Lung microvascular endothelial cell (primary cell): ENCODE measurements at places on chromosomes 13 and 19. TPM values are rescaled to one million over a fixed set of nuclear protein-coding genes. Genes with fewer than 3 reads are reported as not detected.
A peak's percentile ranks its signal among the peaks of the same experiment; 100 is the strongest.

DNA sequence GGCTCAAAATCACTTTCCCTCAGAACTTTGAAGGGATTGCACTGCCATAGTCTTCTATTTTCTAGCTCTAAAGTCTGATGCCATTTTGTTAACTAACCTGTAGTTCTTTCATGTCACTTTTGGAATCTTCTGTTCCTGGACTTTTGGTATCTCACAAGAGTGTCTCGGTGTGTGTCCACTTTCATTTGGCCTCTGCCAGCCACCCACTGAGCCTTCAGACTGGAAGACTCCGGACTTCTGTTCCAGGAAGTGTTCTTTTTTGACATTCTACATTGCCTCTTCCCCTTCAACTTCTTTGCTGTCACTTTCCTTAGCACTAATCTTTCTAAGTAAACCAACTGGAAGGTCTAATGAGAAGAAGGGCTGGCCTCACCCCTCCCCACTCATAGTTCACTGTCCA lies 25.0 kb upstream of the LAMP1 start:
- no peak for DNase-seq

- DNase-seq = no peak
Measured at GRCh38 chr13:51630288-51630615, 46.0 kb downstream of the WDFY2 start.

- DNase-seq = no peak
Measured at GRCh38 chr13:26771796-26772195, 11.2 kb upstream of the GPR12 start.

- no peak for DNase-seq
Measured at GRCh38 chr19:29812080-29812880, 489 bp downstream of the CCNE1 start.

GRCh38 chr19:46489445-46490272 lies 6.0 kb downstream of the PNMA8B start:
- DNase-seq = peak; percentile 57

DNA sequence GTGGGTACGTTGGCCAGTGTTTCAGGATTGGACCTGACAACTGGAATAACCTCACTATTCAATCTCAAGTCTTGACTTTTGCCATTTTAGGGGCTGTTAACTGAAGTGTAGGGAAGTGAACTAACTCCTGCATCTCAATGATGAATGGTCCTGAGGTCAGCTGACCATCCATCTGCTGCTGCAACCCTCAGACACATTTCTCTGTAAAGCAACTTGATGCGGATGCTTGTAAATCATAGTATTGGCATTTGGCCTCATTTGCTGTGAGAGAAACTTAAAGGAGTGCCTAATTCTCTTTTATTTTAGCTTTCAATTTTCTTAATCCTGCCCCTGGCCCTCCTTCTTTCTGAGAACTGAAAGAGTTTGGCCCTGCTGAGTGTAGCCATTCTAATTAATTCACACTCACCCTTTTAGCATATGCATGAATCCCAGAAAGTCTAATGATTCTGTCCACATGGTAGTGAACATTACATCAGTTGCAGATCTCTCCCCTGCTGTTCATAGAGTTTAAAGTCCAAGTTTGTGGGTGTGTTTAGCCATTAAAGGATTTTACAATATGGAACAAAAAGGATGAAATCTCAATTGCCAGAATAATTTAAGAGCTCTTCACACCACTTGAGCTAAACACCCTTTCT lies 1531.4 kb upstream of the SLC10A2 start:
- no peak for DNase-seq

GRCh38 chr19:4712771-4713170 lies 10.9 kb downstream of the DPP9 start:
- peak; percentile 28 for DNase-seq

DNA sequence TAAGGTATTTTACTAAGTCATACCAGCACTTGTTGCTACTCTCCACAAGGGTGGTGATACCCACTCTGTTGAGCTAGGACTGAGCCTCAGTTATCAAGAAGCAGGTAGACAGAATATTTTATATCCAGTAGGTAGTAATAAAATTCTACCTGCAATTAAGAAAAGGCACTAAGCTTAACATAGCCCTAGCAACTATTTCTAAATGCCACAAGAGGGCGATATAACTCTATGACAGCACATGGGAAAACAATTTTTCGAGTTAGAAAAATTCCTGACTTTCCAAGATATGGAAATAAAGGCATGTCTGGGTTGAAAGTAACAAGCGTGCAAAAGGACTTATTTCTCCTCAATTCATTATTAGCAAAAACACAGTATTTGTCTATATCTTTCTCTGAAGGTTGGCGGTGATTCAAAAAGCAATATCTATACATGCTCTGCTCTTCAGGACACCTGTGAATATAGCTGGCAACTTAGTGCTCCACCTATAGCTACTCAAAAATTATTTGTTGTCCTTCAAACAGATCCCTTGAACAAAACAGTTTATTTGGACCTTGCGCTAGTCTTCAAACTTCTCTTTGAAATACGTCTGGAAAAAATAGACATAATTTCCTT lies 14.7 kb downstream of the CCDC169 start:
- DNase-seq = peak; percentile 63

GRCh38 chr13:33543631-33544265 lies 258.2 kb upstream of the STARD13 start:
- DNase-seq = peak; percentile 4

GRCh38 chr19:35557539-35558399 lies 5.7 kb downstream of the ATP4A start:
- peak; percentile 61 for DNase-seq

DNA sequence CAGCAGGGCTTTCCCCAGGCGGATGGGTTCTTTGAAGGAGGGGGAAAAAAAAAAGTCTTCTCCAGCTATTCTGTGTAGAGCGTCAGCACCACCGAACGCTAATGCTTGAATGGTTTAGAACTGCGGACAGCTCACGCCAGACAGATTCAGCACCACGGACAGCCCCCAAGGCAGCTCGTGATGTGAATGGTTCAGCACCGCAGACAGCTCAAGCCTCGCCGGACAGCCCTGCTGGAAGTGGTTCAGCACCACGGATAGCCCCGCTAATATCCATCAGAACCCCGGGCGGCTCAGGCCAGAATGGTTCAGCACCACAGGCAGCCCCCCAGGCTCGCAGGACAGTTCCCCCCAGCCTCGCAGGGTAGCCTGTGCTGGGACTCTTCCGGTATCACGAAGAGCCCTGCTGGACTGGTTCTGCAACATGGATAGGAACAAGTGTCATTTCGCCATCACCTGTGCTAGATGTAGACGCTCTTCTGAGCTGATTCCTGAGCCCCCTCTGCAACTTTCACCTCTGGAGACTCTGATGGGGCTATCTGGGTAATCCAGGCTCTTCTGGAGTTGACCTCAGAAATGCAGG lies 4.9 kb upstream of the SMIM17 start:
- peak; percentile 80 for DNase-seq

- peak; percentile 69 for DNase-seq
Measured at GRCh38 chr13:97242755-97243497, 20.8 kb downstream of the MBNL2 start.

DNA sequence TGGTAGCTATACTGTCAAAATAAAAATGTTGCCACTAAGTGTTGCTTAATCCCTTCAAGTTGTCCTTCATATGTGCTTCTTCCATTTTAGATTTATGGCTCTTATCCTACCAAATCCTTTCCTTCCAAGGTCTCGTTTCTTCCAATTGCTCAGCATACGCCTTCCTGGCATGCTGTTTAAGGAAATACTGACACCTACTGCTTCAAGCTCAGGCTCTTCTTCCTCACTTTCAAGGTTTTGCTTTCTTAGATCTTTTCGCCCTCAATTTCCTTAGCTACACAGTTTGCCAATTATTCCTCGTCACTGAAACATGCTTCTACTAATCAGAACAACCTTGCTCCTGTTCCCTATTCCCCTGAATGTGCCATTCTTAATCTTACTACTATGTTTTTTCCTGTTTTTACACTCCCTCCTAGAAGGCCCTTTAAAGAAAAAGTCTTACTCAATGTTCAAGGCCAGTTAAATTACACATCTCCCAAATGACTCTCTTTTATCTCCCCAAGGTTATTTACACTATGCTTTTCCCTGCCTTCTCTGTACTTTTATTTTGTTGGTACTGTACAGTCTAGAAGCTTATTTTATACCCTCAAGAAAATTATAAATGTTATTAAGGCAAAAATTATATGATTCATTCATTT lies 343.1 kb downstream of the MZT1 start:
- DNase-seq = no peak

PGLYRP2 gene
- not detected in 2 replicates for total RNA-seq

ATP1A3 gene
- total RNA-seq = under 0.01 TPM in 1 of 2 replicates, not detected in the other

TSHZ3 gene
- total RNA-seq = 0.60 and 0.87 TPM in 2 replicates

KLHL1 gene
- total RNA-seq = not detected in 2 replicates
